ENCODE measurements at places on chromosomes 2 and 18.
A peak's percentile ranks its signal among the peaks of the same experiment; 100 is the strongest.

GRCh38 chr2:37833423-37833822, 91.7 kb upstream of the RMDN2 start:
- DNase-seq: no peak

DNA sequence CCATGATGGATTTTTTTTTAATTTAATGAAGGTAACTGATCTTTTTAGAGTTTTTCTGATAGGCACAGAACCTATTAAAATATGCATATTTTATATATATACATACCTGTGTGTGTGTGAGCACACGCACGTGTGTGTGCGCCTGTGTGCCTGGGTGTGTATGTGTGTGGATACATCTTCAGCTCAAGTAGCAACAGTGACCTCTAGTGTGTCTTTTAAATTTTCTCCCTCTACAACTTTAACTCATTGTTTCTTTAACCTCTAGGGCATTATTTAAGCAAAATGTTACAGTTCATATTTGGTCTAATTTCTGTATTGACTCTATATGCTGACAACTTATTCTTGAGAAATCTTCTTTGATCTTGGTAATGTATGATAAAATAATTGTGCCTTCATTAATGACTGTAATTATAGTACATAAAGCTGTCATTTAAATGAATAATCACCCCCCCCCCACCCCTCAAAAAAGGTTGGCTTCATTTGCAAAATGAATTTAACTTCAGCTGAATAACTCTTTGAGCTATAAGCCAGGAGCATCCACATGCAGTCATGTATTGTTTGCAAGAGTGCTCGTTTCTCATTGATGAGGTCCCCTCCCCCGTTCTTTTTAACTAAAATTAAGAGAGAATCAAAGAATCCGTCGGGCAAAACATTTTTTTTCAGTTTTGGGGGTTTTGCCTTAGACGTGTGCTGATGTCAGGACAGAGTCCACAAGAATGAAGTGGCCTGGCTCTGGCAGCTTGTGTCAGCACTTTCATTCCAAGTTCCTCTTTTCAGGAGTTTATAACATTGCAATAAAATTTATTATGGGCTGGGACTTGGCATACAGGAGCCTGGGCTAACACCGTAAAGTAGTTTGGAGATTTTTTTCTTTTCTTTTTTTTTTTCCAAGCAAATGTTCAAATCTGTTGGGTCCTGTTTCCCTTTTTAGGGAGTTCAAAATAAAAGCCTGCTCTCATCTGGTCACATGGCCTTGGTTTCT, 80.0 kb downstream of the ETAA1 start:
- no peak for DNase-seq

GRCh38 chr2:696463-696862, 19.3 kb upstream of the TMEM18 start:
- no peak for DNase-seq

DNA sequence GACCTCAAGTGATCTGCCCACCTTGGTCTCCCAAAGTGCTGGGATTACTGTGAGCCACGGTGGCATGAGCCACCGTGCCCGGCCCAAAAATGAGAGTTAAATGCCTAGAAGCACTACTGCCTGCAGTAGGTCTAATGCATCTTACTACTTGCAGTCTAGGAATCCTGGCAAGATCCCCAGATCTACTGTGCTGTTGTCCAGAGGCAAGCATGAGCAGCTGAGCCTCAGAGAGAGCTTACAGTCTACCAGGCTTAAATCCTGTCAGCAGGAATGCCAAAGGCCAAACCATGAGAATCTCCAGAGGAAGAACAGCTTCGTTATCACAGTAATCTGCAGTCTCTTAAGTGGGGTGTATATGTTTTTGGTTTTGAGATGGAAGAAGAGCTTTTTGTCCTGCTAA, 54.4 kb downstream of the XRCC5 start:
- no peak for DNase-seq

DNA sequence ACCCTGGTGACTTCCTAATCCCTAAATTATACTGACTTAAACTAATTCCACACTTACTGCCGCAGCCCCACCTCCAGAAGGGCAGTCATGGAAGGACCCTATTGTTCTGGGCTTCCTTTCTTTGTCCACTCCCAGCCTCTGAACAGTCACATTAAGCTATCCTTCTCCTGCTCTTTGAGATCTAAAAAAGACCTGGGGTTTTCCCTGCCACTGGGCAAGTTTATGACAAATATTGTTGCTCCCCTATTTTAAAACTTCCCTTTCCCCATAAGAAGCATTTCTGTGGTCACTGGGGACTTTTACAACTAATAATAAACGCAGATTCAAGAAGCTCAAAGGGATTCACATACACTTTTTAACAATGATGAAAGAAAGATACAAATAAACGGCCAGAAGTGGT, 47.2 kb upstream of the XPO1 start:
- no peak for DNase-seq

GRCh38 chr18:67771271-67771670, 254.8 kb upstream of the DSEL start:
- DNase-seq: no peak

DNA sequence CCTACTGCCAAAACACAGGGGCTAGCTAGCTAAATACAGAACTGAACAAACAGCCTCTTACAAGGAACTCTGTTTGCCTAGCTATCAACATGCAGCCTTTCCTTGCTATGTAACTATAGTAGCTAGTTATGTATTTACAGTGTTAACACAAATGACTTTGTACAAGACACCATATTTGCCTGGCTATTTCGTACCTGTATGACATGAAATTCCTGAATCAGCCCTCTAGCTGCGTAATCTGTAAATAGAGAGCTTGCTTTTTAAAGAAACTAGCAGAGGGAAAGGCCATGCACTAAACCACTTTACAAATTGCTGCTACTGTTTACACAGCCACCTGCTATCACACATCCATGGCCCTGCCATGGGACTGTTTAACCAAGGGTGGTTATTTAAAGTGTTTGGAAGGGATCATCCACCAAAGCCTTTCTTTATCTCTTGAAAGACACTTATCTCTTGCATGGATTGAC, 248.7 kb downstream of the TFCP2L1 start:
- DNase-seq: peak; percentile 97

GRCh38 chr2:158319269-158319668, 137.3 kb downstream of the CCDC148 start:
- no peak for DNase-seq

- no peak for DNase-seq
These were observed 68.1 kb downstream of the FMNL2 start for GRCh38 chr2:152402780-152403759.

- no peak for DNase-seq
These were observed 616.7 kb downstream of the TDRD15 start for GRCh38 chr2:21740484-21740883.

GRCh38 chr2:233250985-233251305, 528 bp upstream of the ATG16L1 start:
- DNase-seq: no peak

GRCh38 chr2:167310442-167310841, 422.2 kb downstream of the XIRP2 start:
- no peak for DNase-seq

DNA sequence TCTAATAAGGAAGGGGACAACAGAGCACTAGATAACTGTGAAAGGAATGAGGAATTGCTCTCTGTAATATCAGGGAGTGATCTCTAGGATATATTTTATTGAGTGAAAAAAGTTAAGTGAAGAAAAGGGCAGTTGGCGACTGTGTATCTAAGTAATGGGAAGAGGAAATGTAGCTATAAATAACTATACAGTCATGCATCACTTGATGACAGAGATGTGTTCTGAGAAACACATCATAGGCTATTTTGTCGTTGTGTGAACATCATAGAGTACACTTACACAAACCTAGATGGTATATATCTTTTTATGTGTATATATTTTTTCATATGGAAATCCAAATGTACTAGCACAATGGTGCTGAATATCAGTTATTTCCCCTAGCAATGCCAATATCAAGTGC, 329.3 kb downstream of the TXNL1 start:
- no peak for DNase-seq

DNA sequence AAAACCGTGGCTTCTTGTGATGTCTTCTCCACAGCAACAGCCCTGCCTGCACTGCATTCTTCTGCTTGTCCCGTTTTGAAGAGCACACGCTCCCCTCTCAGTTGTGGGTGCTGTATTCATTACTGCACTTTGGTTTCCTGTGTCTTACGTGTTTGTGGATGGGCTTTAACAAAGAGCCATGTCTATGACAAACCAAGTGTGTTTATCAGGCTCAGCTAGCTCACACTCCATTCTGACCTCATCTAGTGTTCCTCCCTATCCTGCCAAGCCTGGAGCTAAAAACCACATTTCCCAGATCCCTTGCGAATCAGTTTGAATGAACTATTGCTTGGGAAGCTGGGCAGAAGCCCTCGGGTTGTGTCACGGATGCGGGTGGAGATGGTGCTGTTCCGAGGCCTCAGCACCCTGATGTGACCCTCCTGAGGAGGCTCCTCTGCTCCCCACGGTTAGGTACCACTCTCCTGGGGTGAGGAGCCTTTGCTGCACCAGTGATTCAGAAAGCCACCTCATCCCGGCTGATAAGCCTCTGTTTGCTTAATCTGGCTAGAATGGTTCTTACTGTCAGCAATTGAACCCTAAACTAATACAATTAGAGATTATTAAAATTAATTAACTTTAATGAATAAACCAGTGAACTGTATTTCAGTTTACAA, 116.5 kb downstream of the GALR1 start:
- DNase-seq: no peak

GRCh38 chr18:21600526-21601410, at the start of gene ESCO1:
Gene ESCO1, minus strand, starts transcription at chr18:21600704. Its CDS starts 25,861 bp downstream, at chr18:21574843.
- peak; percentile 83 for DNase-seq

DNA sequence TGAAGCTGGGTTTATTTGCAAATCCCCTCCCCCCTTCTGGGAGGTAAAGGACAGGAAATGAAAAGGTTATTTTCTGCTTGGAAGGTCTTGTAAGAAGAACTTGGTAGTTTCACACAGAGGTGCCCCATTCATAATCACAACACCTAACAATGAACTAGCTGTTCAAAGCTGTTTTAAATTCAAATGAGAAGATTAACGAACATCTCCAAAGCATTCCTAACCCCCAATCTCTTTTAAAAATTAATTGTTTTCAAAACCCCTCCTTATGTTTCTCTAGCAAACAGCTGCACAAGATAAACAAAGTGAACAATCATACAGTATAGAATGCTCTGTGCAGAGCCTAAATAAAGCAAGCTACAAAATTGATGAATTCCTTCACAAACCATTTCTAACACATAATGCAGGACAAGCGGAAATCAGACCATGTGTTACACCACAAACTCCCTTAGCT, 271.4 kb downstream of the SATB2 start:
- DNase-seq: no peak

- DNase-seq: peak; percentile 98
These were observed 906.6 kb upstream of the CDH2 start for GRCh38 chr18:29083545-29083944.

DNA sequence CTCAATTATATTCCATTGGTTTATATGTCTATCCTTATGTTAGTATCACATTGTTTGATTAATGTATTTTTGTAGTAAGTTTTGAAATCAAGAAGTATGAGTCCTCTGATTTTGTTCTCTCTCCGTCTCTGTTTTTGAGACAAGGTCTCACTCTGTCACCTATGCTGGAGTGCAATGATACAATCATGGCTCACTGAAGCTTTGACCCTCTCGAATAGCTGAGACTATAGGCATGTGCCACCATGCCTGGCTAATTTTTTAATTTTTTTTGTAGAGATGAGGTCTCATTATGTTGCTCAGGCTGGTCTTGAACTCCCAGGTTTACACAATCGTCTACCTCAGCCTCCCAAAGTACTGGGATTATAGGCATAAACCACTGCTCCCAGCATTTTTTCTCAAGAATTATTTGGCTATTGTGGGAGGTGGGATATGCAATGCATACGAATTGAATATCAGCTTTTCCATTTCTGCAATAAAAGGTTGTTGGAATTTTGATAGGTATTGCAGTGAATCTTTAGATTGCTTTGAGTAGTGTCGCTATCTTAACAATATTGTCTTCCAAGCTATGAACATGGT, 17.7 kb upstream of the GORASP2 start:
- DNase-seq: no peak

DNA sequence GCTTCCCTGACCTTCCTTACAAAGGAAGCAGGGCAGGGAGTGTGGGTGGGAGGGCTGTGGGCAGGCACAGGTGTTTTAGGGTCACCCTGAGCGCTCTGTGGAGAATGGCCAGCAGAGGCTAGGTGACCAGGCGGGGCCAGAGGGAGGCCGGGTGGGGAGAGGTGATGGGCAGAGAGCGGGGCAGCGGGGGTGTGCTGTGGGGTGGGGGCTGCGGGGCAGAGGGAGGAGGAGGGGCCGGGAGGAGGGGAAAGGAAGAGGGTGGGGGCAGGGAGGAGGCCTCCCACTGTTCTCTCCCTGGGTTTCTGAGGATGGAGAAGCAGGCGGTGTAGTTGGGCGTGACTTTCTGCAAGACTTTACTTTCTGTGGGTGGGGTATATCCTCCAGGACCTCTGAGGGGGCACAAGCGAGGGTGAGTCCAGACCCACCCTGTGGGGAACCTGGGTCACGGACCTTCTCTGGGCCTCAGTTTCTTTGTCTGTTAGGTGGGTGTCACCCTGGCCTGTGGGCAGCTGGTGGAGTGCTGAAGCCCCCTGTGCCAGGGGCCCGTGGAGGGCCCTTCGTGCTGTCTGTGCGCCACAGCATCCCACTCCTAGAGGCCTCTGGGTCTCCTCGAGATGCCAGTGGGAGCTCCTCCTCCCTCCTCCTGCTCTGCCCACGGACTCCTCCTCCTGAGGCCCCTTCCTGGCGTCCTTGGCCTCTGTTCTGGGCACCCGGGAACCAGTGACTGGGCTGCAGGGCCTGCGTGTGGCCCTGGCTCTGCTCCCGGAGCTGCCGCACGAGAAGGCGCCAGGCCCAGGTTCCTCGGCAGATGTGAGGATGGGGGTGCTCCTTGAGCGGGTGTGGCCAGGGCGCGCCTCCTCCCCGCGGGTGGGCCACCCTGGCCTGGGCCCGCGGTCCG, 6.3 kb upstream of the NEU4 start:
- no peak for DNase-seq

- DNase-seq: no peak
These were observed 50.2 kb upstream of the LYPD6B start for GRCh38 chr2:148988337-148988736.

DNA sequence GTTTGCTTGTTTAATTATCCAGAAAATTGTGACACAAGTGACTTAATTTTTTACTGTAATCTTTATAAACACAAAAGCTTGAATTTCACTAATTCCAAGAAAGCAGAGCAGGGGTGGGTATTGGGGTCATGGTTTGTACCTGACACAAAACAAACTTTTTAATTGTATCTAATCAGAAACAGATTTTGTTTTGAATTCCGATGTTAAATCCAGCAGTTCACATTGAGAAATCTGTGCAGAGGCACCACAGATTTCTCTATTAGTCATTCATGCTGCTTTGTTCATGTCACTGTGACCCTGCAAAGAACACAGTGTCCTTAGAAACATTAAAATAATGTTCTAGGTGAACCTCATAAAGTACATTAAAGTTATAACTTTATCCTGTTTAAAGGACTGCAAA, 443.4 kb downstream of the NYAP2 start:
- no peak for DNase-seq

- peak; percentile 92 for DNase-seq
These were observed 978.2 kb downstream of the CPS1 start for GRCh38 chr2:211534632-211535031.

GRCh38 chr18:30139631-30140287, 902.8 kb downstream of the DSC3 start:
- DNase-seq: no peak
